ENCODE measurements at places on chromosomes 1 and 21.

DNA sequence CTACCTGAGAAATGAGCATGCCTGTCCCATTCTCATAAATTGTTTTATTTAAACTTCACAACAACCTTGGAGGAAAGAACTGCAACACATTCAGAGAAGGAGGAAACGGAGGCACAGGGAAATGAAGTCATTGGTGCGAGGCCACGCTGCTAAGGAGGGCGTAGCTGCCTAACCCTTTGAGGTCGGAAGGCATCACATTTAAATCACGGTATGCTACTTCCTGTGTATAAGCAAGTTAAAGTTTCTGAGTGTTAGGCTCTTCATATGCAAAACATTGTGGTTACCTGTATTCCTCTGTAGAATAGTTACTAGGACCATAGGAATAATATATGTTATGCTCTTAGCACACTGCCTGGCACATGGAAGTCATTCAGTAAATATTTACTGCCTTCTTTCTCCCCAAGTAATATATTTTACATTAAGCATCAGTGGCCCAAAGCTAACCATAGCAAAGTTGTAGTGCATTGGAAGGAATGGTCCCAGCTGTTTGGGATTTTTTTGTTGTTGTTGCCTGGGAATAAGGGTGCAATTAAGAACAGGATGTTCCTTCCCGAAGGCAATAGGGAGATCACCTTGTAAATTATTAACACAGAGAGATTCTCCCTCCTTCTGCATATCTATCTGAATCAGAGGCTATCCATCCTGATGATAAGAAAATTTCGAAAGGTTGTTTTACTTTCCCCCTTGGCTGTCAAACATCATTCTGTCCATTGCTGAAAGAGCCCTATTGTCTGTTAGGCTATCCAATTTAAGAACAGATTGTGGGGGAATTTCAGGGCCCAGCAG, 192.2 kb upstream of the C8B start:
- no peak for DNase-seq

- DNase-seq = no peak
Measured at GRCh38 chr1:12450756-12451559, 167.1 kb downstream of the DHRS3 start.

DNA sequence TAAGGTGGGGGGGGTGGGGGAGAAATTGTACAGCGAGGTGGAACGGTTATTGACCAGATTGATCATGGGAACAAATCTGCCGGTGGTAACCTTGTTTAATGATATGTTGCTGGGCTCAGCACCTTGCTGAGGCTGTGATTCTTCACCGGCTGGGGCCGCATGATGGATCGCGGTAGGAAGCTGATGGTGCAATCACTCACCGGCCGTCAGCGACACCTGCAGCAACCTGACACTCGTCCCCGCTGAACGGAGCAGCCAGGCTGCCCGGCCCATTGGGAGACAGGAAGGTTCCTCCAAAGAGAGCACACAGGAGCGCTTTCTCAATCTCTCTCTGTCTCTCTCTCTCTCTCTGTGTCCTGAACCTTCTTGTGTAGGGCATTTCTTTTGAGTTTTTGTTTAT, 128.5 kb upstream of the RRP15 start:
- no peak for DNase-seq

DNA sequence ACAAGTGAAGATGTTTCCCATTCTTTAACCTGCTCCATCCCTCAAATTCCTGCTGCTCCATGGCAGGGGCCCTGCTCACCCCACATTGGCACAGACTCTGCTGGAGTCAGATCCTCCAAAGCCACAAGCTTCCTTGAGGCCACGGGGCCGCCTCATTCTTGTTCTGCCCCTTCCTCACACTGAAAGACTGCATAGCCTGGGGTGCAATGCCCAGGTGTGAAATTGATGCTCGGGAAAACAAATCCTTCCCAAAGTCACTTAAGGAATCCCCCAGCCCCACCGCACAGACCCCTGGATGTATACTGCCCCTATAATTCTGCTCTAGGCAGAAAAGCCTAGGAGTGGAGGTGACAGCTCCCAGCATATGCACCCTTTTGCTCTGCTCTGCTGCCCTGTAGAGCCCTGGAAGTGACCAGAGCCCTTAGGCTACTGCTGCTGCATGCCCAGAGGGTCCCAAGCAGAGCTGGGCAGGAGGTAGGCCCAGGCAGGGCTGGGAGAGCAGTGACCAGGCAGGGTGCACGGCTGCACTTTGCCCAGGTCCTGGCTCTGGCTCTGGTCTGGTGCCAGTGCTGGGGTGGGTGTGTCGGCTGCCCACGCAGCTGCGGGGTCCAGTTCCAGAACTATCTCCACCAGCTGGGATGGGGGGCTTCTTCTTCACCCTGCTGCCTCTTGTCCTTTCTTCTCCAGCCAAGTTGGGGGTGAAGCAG, 1.6 kb downstream of the HES2 start:
- DNase-seq = no peak

DNA sequence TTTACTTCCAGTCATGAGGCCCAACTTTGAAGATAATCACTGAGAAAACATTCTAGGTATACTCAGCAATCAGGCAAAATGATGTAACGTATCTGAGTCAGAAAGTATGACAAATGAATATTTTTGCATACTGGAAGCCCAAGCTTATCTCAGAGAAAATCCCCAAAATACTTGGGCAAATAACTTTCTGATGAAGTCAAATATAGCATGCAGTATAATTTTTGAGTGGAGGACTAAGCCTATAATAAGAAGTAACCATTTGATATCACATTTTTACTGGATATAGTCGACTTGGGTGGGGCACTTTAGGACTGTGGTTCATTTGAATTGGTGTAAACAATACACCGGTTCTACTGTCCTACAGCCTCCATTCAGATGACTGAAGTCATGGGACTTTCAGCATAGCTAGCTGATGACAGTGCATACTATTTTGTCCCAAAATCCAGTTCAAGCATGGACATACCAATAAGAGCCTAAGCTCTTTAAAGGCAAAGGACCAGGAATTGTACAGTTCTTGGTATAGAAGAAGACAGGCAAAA, 2.3 kb upstream of the GADD45A start:
- no peak for DNase-seq

DNA sequence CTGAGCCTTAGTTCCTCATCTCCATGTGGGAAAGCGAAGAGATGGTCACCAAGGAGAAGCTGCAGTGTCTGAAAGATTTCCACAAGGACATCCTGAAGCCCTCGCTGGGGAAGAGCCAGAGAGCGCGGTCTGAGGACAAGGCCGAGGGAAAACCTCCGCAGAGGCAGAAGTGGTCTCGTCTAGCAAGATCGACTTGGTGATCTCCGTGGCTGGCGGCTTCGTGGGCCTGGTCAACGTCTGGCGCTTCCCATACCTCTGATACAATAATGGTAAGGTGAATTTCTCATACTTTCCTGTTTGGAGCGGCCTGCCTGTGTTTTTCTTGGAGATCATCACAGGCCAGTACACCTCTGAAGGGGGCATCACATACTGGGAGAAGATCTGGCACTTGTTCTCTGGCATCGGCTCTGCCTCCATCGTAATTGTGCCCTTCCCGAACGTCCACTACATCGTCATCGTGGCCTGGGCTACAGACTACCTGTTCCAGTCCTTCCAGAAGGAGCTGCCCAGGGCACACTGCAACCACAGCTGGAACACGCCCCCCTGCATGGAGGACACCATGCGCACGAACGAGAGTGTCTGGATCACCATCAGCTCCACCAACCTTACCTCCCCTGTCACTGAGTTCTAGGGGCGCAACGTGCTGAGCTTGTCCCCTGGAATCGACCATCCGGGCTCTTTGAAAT, 841.1 kb upstream of the TMPRSS15 start:
- DNase-seq = no peak

GRCh38 chr1:154931940-154932487, 4.5 kb downstream of the PMVK start:
- no peak for DNase-seq

GRCh38 chr1:229857585-229857984, 209.5 kb upstream of the GALNT2 start:
- no peak for DNase-seq

DNA sequence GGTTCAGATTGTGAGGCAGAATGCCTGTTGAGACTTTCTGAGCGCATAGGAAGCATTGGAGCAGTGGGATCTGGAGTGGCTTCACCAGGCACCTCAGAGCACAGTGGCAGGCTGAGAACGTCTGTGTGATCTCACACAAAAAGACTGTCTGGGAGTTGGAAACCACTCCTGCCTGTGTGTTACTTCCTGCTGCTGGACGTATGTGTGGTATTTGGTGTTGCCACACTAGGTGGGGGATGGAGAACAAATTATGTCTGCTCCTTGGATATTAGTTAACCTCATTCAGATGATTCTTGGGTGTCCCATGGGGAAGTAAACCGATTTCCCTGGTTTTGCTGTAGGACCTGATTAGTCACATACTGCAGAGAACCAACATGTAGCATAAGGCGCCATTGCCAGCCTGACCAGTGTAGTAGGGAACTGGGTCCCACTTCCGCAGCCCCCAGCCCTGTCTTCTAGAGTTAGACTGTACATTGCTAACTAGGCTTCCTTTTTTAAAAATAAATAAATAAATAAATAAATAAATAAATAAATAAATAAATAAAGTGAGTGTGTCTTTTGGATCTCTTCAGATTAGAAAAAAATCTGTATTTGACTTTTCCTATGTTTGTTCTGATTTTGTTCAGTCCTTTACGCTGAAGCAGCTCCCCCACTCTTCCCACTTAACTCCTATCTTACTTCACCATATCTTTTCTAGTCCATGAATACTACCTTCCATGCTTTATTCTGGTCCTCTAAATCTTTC, 26.9 kb downstream of the UCK2 start:
- DNase-seq = no peak

DNA sequence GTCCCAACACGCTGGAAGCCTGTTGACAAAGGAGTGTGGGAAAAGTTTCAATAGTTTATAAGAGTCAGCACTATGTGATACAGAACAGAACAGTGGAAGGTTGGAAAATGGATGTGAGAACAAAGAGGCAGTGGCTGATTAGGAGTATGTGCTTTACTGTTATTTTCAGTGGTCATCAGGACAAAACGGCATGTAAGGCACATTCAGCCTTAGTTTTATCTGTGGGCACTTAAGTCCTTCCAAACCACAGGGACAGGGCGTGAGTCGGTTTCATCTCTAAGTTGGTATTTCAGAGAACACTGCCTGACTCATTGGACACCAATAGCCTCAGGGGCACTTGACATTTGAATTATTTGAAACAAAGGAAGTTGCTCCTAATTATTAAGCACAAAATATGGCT, 306.9 kb downstream of the ASTN1 start:
- no peak for DNase-seq

DNA sequence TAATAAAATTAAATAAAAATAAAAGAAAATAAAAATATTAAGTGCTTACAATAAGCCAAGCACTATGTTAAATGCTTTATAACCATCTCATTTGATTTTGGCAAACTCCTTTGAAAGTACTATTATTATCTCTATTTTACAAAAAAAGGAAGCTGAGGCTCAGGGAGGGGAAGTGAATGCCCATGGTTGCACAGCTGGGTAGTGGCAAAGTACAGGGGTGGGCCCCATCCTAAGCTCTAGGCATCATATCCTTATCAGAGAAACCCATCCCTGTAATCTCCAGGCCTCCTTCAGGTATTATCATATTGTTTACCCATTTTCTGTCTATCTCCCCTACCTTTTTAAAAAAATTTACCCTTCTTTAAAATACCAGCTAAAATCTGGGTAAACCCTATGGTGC, 2.3 kb upstream of the MED18 start:
- DNase-seq = no peak

DNA sequence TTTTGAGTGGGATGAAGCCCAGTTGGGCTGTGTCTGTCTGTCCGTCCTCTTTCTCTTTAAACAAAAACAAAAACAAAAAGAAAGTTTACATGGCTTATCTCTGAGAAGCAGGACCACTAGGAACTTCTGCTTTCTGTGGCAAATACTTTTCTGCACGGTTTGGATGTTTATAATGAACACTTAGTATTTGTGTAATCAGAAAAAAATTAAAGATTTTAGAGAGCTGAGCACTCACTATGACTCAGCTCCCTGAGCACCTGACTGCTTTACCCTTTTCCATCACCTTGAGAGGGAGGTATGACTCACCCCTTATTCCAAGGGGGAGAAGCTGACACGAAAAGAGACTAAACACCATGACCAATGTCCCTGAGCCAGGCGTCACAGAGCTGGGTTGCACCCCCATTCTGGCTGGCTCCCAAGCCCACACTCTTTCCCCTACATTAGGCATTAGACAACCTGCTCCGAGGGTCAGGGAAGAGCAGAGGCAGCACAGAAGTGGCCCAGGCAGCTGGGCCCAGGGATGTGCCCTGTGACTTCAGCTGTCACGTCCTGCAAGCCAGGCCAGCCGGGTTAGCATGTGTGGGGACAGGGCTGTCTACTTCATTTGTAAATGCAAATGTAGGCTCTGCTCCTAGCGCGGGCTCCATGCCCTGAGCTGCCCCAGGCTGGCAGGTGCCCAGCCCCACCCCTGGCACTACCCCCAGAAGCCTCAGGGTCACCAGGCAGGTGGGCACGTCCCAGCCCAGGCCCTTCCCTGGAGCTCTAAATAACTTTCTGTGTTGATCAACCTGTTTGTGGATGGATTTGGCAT, 30.4 kb downstream of the RAP1GAP start:
- no peak for DNase-seq
